NCI-H446 (cell line): ENCODE measurements at places on chromosomes 6 and 20.

GRCh38 chr6:16045238-16045637, 83.6 kb upstream of the MYLIP start:
- no peak for DNase-seq

GRCh38 chr6:46338131-46338530, 153.1 kb downstream of the RCAN2 start:
- no peak for DNase-seq

- DNase-seq, result no peak
Measured at GRCh38 chr6:37433657-37434271, 743 bp downstream of the CMTR1 start.

DNA sequence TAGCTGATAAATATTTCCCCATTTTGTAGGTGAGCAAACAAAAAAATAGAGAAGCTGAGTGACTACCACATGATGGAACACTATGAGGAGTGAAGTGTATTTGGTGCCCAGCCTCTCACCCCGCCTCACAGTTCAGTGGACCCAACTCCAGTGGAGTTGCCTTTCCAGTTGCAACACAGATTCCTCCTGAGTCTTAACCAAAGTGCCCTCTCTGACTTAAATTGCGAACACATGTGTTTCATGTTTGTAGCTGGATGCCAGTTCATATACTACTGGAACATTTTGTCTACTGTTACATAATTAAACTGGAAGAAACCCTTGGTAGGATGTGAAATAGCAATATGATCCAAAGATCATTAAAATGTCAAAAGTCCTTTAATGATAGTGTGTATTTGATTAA, 448.9 kb downstream of the COL12A1 start:
- DNase-seq, result no peak

GRCh38 chr20:699811-700338, 24.3 kb upstream of the SCRT2 start:
- DNase-seq, result no peak

- DNase-seq, result no peak
Measured at GRCh38 chr6:129635396-129636130, 74.4 kb downstream of the ARHGAP18 start.

DNA sequence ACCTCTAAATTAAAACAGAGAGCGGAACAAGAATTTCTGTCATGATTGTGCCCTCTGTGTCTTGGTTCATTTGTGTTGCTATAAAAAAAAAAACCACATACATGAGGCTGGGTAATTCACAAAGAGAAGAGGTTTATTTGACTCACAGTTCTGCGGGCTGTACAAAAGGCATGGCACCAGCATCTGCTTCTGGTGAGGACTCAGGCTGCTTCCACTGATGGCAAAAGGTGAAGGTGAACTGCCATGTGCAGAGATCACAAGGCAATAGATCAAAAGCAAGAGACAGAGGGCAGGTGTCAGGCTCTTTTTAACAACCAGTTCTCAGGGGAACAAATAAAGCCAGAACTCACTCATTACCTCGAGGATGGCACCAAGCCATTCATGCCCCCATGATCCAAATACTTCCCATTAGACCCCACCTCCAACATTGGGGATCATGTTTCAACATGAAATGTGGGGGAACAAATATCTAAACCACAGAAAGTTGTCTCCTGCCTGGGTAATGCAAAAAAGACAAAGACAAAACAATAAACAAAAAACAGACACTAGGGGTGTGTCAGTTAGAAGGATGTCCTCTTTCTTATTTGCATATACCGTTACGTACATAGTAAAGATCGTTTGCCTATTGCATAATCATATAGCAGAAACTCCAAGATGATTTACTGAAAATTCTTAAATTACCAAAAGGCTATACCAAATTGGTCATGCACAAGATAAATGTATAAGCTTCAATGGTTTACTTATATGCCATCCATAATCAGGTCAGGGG, 17.0 kb downstream of the SERPINB9 start:
- DNase-seq, result no peak

DNA sequence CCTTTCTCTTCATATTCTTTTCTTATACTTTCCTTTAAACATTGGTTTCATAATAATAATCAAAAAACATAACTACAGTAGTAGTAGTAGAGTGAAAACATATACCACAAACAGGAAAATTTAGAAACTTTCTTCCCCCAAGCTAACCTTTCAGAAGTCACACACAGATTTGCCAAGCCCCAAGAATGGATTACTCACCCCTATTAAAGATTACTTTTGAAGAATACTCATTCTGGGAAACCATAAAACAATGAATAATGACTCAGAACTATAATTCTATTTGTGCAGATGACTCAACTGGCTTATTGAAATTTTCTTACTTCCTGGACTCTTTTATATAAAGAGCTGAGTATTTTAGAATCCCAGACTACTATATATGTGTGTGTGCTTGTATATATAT, 119.4 kb upstream of the GJE1 start:
- no peak for DNase-seq

DNA sequence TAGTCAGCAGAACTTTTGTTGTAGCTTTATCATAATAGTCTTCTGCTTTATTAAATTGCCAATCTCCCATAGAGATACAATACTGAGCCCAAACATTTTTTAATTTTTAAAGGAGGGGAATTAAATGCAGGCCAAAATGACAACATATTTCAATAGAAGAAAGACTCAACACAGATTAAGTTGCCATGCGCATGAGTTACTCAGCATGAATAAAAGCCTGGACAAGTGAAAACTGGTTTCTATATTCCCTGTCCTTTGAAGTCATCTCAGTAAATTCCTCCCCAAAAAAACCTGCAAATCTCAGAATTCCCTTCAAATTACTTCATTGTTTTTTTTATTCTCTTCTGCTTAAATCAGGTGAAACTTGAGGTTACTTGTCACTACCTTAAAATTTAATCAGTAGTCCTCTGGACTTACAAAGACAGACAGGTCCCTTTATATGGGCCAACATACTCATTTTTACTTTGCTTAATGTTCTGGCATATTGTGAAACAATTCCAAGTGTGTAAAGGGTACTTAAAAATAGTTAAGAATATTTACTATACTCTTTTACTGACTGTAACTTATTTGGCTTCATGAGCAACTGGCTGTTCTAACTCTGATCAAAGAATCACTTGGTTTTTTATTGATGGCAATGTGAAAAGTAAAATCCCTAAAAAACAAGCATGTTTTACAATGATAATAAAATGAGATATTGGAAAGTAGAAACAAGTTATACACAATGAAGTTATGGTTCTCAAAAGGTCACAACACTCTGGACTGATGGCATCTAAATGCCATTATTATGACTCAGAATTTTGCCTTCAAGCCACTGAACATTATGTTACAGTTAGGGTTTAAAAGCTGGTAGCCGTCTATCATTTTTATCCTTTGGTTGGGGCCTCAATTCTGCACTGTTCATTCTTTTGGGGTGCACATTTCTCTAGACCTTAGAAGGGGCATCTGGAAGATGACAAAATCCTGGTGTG, 49.9 kb upstream of the COL21A1 start:
- no peak for DNase-seq

- no peak for DNase-seq
Measured at GRCh38 chr6:76230711-76231110, 158.2 kb upstream of the IMPG1 start.

GRCh38 chr6:136592930-136593673, 42.9 kb upstream of the MAP7 start:
- no peak for DNase-seq

DNA sequence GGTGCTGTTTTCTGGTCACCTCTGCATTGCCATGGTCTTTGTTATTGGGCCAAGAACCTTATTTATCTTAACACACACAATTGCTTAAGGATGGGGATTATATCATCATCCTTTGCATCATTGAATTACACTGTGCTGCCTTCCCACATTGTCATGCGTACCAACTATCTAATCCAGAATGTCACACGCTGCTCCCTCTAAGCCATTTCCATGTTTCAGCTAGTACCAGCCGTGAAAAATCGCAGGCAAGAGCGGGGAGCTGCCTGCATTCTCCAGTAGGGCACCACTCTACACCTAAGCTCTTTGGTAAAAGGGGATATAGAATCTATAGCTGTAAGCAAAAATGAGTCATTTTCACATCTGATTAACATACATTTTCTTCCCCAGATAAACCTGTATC, 277.0 kb downstream of the PRL start:
- no peak for DNase-seq

- no peak for DNase-seq
Measured at GRCh38 chr20:57953638-57954037, 243.8 kb upstream of the PMEPA1 start.

DNA sequence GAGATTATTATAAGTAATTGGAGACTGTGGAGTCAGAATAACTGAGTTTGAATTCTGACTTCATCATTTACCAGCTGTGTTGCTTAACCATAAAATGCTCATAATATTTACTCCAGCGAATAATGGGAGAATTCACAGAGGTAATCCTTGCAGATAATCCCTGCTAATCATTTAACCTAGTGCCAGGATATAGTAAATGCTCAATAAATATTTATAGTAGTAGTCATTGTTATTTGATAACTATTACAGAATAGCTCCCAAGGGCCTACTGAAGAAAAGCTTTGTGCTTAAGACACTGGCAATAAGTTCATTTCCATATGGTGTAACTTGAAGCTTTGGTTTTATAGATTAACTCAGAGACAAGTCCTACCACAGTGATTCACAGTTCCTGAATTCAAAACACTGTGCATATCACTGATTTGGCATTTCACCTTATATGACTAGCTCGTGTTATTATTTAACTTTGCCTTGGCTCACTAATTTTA, 208.8 kb upstream of the PLCB4 start:
- DNase-seq, result no peak

DNA sequence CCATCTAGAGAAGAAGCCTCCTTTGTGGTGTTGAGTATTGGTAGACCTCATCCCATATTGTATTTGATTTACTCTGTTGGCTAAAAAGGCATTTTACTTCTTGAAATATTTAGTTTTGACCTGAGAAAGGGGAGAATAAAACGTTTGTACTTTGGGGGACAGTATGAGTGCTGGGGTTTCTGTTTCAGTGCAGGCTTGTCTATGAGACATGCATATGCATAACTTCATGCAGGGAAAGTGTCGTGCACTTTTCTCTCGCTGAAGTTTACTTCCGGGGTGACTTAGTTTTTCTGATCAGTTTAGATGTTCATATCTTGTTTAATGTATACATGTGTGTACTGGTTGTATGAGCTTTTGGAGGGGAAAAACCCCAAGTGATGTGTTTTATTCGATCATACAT, 59.5 kb downstream of the UTRN start:
- DNase-seq, result no peak

GRCh38 chr6:43809417-43810305, 39.6 kb downstream of the VEGFA start:
- DNase-seq, result no peak

GRCh38 chr20:49132995-49133478, 55.1 kb downstream of the STAU1 start:
- DNase-seq, result peak; percentile 77

- no peak for DNase-seq
Measured at GRCh38 chr6:44932651-44933091, 395.5 kb upstream of the RUNX2 start.

DNA sequence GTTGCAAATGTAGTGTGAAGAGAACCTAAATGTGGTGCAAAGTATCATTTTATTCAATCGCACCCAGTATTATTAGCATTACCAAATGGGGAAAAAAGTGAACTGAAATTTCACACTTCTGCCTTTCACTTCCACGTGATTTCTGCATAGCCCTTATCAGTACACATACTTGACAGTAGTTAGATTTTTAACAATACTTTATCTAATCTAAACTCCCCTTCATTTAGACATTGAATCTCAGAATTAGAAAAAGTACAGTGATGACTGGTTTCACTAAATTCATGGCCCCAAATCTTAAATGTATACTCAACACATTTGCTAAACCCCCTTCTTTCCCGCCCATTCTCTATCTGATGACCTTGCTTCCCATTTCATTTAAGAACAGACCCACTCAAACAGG, 14.3 kb downstream of the STX7 start:
- DNase-seq, result no peak

- no peak for DNase-seq
Measured at GRCh38 chr6:116547358-116547757, 1.9 kb upstream of the TRAPPC3L start.

GRCh38 chr20:50111829-50112495, 988 bp downstream of the UBE2V1 start:
- DNase-seq, result no peak

- DNase-seq, result peak; percentile 54
Measured at GRCh38 chr20:23078351-23079015, 7.6 kb downstream of the CD93 start.

- no peak for DNase-seq
Measured at GRCh38 chr6:14645221-14645620, 527.6 kb downstream of the CD83 start.

- DNase-seq, result peak; percentile 60
Measured at GRCh38 chr6:31814677-31815024, 432 bp downstream of the HSPA1L start.

DNA sequence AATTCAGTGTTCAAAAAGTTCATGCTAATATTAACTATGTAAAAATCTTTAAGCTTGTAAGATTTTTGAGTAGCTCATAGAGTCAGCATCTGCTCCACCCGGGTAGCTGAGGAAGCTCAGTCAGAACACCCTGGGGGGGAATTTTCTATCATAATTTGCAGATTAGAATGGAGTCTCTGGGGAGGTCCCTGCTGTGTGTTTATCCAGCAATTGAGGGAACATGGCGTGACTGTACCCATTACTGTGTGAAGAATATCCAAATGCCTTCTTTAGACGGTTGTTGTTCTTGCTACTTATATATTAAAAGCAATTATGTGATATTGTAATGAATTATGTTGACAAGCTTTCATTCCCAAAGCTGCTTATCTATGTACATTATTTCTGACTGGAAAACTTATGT, 64.8 kb downstream of the AIG1 start:
- no peak for DNase-seq

GRCh38 chr20:21356386-21356785, 40.9 kb downstream of the NKX2-4 start:
- DNase-seq, result no peak

GRCh38 chr6:81838724-81839426, 86.4 kb upstream of the TENT5A start:
- DNase-seq, result no peak

- DNase-seq, result no peak
Measured at GRCh38 chr6:96898241-96898851, 655 bp upstream of the NDUFAF4 start.
